ENCODE measurements at places on chromosomes 3 and 15. TPM values are rescaled to one million over a fixed set of nuclear protein-coding genes. Genes with fewer than 3 reads are reported as not detected.

The VILL gene
- 4.3 TPM for total RNA-seq

The PRSS50 gene
- total RNA-seq: not detected

The ANKRD63 gene
- total RNA-seq: not detected

The RBMS3 gene
- 127 TPM for total RNA-seq

The ELL3 gene
- 2.0 TPM for total RNA-seq

The AMIGO3 gene
- not detected for total RNA-seq

The KNG1 gene
- total RNA-seq: not detected

The ALS2CL gene
- total RNA-seq: 8.4 TPM

The IL17RD gene
- 3.5 TPM for total RNA-seq

The NOX5 gene
- 0.19 TPM for total RNA-seq

The TMEM108 gene
- 1.5 TPM for total RNA-seq

The SLC35A5 gene
- total RNA-seq: 30.0 TPM

The RPP14 gene
- total RNA-seq: 16.1 TPM

The ZIC1 gene
- not detected for total RNA-seq

The OR5K2 gene
- not detected for total RNA-seq

The CPNE9 gene
- not detected for total RNA-seq

The MYZAP gene
- 65.5 TPM for total RNA-seq

The AHSG gene
- not detected for total RNA-seq

The CTXND1 gene
- not detected for total RNA-seq

The MLF1 gene
- total RNA-seq: 6.6 TPM

The QTRT2 gene
- total RNA-seq: 21.4 TPM

The SERPINI2 gene
- total RNA-seq: not detected

The FBXL2 gene
- total RNA-seq: 4.9 TPM

The GCSAM gene
- not detected for total RNA-seq

The CCDC39 gene
- total RNA-seq: 0.64 TPM

The TMEM40 gene
- total RNA-seq: not detected

The GUCA1C gene
- not detected for total RNA-seq

The SLC22A14 gene
- 0.48 TPM for total RNA-seq

The CD86 gene
- total RNA-seq: 15.4 TPM

The IGSF11 gene
- total RNA-seq: not detected

The OR5H6 gene
- total RNA-seq: not detected

The STRIT1 gene
- not detected for total RNA-seq

The SCAANT1 gene
- not detected for total RNA-seq

The OIP5 gene
- total RNA-seq: not detected
